Activated CD4-positive, CD25-positive, alpha-beta regulatory T cell treated with anti-CD3 and anti-CD28 coated beads, Interleukin-2, amount 50 U/mL, for 72 hours (primary cell): ENCODE measurements at places on chromosomes 1 and 21.
A peak's percentile ranks its signal among the peaks of the same experiment; 100 is the strongest.

DNA sequence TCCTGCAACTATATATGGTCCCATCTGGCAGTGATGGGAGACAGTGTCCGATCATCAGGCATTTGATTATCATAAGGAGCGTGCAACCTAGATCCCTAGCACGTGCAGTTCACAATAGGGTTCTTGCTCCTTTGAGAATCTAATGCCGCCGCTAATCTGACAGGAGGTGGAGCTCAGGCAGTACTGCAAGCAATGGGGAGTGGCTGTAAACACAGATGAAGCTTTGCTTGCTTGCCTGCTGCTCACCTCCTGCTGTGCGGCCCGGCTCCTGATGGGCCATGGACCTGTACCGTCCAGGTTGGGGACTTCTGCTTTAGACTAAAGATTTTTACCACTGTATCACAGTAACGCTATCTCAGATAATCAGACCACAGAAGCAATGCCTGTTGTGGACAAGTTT lies 63.8 kb downstream of the TGFB2 start:
- no peak for DNase-seq

DNA sequence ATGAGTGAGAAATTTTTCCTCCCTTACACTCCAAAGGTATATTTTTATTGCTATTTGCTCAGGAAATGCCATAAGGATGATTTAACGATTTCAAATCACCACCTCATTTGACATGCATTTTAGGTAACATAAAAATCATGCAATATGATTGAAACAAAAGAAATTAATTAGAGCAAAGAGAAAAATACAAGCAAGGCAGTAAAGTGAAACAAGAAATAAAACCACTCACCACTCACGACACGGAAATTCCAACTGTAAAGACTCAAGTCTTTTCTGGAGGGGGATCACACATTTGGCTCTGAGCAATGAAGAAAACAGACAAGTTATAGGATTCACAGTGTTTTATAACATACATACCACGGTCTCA lies 86.8 kb upstream of the ARHGAP29 start:
- no peak for DNase-seq

DNA sequence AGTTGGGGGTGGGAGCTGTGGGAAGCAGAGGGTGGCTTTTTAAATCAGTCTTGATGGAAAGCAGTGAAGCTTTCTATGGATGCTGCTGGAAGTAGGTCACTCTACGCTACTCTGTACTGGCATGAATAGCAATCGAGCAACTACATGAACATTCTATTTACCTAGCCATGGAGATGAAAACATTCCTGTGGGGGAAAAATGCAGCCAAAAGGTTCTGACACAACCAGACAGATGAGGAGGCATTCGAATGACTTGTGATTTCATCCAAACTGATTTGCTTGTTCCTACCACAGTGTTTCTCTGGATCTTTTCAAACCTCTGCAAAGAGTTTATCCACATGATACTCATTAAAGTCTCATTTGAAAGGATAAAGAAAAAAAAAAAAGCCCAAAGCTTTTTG lies 95.0 kb downstream of the ASTN1 start:
- DNase-seq, result no peak

GRCh38 chr1:222896630-222897526 lies 82.0 kb downstream of the DISP1 start:
- no peak for DNase-seq

- DNase-seq, result no peak
These were observed 41.5 kb downstream of the TAS1R2 start for GRCh38 chr1:18817795-18818435.

GRCh38 chr1:101996825-101997465 lies at the start of gene OLFM3:
TSS of gene OLFM3 (minus strand) at chr1:101996926.
- DNase-seq, result no peak

DNA sequence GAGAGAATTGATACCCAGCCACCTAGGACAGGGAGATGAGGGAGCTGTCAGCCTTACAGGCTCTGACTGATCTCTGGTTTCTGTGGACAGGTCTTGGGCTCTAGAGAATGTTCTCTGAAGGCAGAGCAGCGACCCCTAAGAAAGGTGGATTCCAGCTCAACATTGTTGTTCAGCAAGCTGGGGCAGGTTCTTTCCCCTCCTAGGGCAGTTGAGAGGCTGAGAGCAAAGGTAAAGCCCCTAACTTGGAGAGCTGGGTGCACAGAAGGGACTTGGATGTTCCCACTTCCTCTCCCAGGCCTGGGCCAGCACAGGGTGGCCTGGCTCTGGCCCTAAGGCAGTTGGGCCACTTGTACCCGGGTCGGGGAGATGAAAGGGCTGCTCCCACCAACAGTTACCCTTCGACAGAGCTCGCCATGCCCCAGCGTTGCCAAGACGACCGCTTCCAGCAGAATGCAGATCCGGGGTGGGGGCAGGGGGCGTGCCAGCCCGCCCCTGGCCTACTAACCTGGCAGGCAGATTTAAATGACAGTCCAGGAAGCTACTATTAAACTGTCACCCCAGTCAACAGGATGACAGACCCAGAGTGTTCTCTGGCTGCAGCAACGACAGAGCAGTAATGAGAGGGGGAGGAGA lies 31.6 kb downstream of the LRP8 start:
- no peak for DNase-seq

- DNase-seq, result no peak
These were observed 51.2 kb downstream of the STUM start for GRCh38 chr1:226599636-226600238.

- DNase-seq, result no peak
These were observed 71.4 kb upstream of the CLDN14 start for GRCh38 chr21:36551321-36551720.

GRCh38 chr1:233520261-233521191 lies 93.4 kb upstream of the KCNK1 start:
- DNase-seq, result no peak

GRCh38 chr1:87887100-87887499 lies 558.4 kb downstream of the LMO4 start:
- no peak for DNase-seq

- no peak for DNase-seq
These were observed 178.8 kb downstream of the NR5A2 start for GRCh38 chr1:200206340-200206739.

- no peak for DNase-seq
These were observed 38.8 kb downstream of the HMGB4 start for GRCh38 chr1:33902486-33903209.

GRCh38 chr21:37863842-37864241 lies 52.4 kb downstream of the KCNJ6 start:
- DNase-seq, result no peak

- DNase-seq, result no peak
These were observed 9.4 kb upstream of the GPR161 start for GRCh38 chr1:168146160-168146539.

DNA sequence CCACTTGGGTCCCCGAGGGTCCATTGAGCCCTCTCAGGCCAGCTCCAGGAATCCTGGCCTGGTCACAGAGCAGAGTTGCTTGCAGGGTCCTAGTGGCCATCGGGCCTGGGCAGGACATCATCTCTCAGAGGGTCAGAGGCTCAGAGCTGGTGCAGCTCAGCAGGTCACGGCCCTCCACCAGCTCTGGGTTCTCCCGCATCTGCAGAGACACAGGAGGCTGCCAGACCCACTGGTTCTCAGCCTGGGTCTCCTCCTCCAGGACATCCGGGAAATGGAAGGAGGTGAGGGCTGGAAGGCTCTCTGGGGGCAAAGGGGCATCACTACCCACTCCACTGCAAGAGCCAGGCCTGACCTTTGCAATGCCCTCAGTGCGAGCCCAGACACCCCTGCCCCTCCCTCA lies 6.5 kb downstream of the TMEM54 start:
- no peak for DNase-seq

GRCh38 chr1:19640363-19641316 lies 3.5 kb upstream of the NBL1 start:
- DNase-seq, result no peak

- no peak for DNase-seq
These were observed 2.4 kb downstream of the EPS15 start for GRCh38 chr1:51516649-51517158.

GRCh38 chr1:147913362-147913942 lies 10.9 kb downstream of the GJA8 start:
- DNase-seq, result no peak

DNA sequence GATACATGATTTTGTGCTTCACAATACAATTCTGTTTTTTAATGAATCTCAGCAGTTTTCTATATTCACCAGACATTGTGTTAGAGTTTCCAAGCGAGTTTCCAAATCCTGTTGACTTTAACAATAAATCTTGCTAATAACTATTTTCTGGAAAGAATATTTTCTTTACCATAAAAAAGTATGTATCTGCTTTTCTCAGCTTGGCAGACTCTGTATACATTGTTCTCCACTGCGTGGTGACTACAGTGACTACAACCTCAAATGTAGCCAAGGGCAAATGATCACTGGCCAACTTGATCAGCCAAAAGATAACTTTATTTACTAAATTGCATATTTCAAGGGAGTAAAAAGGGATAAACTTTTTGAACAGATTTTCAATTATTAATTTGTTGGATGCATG lies 325.9 kb upstream of the ADAMTS5 start:
- no peak for DNase-seq

- no peak for DNase-seq
These were observed 246.9 kb upstream of the LRRC7 start for GRCh38 chr1:69320757-69321211.

DNA sequence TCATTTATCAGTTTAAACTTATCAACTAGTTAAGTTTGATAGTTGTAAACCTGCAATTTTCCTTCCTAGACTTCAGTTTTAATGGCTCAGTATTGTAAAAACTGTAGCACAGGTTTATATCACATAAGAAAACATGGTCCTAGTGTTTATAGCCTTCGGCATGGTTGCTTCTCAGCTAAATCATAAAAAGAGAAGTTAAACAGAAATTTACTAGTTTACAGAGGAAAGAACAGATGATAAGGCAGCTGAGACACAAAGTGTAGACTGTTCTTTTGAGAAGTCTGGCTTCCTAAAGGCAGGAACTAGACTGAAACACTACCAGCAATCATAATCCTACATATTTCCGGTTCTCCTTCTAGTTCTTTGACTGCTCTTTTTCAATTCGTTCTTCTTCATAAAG lies 39.8 kb downstream of the WNT2B start:
- no peak for DNase-seq

GRCh38 chr1:103363008-103363365 lies 162.5 kb upstream of the RNPC3 start:
- DNase-seq, result no peak

GRCh38 chr21:42570362-42570761 lies 56.7 kb downstream of the SLC37A1 start:
- DNase-seq, result peak; percentile 22

- no peak for DNase-seq
These were observed 553.2 kb downstream of the KIF26B start for GRCh38 chr1:245707941-245708340.

DNA sequence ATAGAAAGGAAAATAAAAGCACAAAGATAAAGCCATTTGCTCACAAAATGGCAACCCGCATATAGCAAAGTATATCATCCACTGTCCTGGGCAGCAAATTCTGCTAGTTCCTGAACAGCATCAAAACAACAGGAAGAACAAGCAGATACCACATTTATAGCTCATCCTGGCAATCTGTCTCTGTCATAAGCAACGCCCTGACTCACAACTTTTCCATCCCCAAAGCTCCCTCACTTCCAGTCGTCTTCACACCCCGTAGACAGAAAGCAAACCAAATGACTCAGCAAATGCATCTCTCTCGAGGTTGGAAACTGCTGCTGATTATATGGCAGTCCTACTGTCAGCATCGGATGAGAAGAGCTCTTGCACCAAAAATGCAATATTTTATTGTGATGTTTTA lies 65.8 kb downstream of the AK5 start:
- DNase-seq, result no peak

GRCh38 chr1:248825573-248825908 lies 174 bp downstream of the SH3BP5L start:
- DNase-seq, result no peak

DNA sequence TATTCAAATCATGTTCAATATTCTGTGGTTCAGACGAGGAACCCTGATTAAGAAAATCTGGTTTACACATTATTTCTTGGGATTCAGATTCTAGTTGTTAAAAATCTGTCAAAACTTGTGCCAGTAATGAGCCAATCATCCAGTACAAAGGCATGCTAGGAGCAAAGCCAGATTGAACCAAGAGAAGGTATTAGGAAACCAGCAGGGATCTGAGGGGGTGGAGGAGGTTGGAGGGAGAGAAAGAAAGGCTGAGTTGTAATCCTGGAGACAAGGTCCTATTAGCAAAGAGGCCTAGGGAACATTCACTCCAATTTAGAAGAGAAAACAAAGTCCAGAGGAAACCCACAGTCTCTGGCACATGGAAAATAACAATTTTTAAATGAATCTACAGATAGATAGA lies 352.9 kb downstream of the LTN1 start:
- DNase-seq, result no peak

GRCh38 chr1:18398791-18399530 lies 81.8 kb upstream of the KLHDC7A start:
- no peak for DNase-seq

GRCh38 chr1:92461364-92462097 lies 25.2 kb downstream of the GFI1 start:
- no peak for DNase-seq

- DNase-seq, result no peak
These were observed 30.9 kb downstream of the FMO1 start for GRCh38 chr1:171279234-171279633.

DNA sequence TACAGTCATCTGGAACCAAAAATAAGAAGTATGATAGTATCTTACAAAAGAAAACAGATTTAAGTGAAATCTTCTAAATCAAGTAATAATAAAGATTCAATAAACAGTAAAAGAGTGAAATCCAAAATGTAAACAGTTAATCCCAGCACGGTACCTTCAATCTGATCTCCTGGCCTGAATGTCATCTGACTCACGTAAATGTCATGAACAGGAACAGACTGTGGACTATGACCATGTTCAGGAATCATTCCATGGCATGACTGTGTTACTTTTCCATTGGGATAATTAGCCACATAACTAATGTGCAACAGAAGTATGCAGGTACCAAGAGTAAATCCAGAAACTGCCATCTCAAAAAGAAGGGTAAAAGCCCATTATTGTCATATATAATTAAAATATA lies 18.0 kb downstream of the FRRS1 start:
- no peak for DNase-seq

DNA sequence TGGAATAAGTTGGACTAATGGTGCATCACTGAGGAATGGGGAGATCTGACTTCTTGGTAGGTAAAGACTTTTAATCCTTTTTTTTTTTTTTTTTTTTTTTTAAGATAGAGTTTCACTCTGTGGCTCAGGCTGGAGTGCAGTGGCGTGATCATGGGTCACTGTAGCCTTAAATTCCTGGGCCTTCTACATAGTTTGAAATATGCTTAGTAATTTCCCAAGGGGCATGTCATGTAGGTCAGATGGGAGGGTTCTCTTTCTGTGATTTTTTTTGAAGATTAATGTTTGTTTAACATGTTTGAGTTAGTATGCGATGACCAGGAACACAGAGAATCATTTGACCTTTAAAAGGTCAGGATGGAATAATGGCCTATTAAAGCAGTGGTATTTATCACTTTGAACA lies 129.1 kb downstream of the S1PR1 start:
- DNase-seq, result no peak

GRCh38 chr1:28102189-28102588 lies 13.8 kb upstream of the EYA3 start:
- no peak for DNase-seq

- DNase-seq, result no peak
These were observed 71.0 kb upstream of the GNG4 start for GRCh38 chr1:235720544-235720943.

GRCh38 chr21:40658311-40658710 lies 188.6 kb downstream of the DSCAM start:
- DNase-seq, result no peak

GRCh38 chr1:234400773-234401172 lies 27.5 kb downstream of the COA6 start:
- DNase-seq, result no peak
